Aorta (tissue), 5 donors: ENCODE measurements at places on chromosomes 13 and 19. TPM values are rescaled to one million over a fixed set of nuclear protein-coding genes. Genes with fewer than 3 reads are reported as not detected.
A peak's percentile ranks its signal among the peaks of the same experiment; 100 is the strongest.

DNA sequence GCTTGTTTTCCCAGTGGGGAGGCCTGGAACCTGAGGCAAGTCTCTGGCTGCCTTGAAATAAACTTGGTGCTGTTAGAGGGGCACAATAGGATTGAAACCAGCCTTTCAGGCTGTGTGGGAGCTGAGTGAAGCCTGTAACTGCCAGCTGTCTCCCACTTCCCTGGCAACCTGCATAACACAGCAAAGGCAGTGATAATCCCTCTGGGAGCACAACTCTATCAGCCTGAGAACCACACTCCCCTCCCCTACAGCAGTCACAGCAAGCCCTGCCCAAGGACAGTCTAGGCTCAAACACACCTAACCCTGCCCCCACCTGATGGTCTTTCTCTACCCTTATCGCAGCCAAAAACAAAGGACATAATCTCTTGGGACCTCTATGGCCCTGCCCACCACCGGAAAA lies 683.8 kb upstream of the ATXN8OS start:
- DNase-seq = no peak
- no peaks in the 10 kb centered on the region for H3K36me3 ChIP-seq
- no peaks in the 10 kb centered on the region for H3K27me3 ChIP-seq
- H3K27ac ChIP-seq = no peak overlapping the region
- no peak overlapping the region for H3K4me3 ChIP-seq
- no peaks in the 10 kb centered on the region for H3K4me1 ChIP-seq

GRCh38 chr13:79455331-79455730 lies 25.6 kb upstream of the NDFIP2 start:
- H3K4me3 ChIP-seq = no peak overlapping the region
- no peaks in the 10 kb centered on the region for H3K27me3 ChIP-seq
- DNase-seq = no peak
- H3K27ac ChIP-seq = no peak overlapping the region
- no peaks in the 10 kb centered on the region for H3K4me1 ChIP-seq

GRCh38 chr13:44004878-44005277 lies 125.2 kb downstream of the LACC1 start:
- H3K27ac ChIP-seq = no peak overlapping the region
- H3K4me1 ChIP-seq = no peaks in the 10 kb centered on the region
- H3K27me3 ChIP-seq = no peaks in the 10 kb centered on the region
- H3K4me3 ChIP-seq = no peak overlapping the region
- H3K36me3 ChIP-seq = no peaks in the 10 kb centered on the region
- no peak for DNase-seq

DNA sequence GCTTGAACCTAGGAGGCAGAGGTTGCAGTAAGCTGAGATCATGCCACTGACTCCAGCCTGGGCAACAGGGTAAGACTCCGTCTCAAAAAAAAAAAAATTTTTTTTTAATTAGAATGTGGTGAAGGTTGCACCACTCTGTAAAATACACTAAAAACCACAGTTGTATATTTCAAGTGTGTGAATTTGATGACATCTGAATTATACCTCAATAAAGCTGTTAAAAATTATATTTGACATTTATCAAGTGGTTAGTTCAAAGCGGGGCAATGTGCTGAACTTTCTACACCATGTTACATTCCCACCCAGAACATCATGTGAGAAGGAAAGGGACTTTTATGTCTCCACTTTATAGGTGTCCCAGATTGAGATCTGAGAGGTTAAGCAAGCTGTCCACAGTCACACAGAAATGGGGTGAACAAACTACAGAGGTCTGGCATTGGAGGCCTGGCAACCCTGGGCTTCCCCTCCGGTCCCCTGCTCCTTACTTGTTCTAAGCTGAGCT lies 5.9 kb upstream of the S1PR5 start:
- no peaks in the 10 kb centered on the region for H3K36me3 ChIP-seq
- DNase-seq = no peak
- H3K27me3 ChIP-seq = no peaks in the 10 kb centered on the region
- no peaks in the 10 kb centered on the region for H3K4me1 ChIP-seq
- H3K27ac ChIP-seq = no peak overlapping the region

DNA sequence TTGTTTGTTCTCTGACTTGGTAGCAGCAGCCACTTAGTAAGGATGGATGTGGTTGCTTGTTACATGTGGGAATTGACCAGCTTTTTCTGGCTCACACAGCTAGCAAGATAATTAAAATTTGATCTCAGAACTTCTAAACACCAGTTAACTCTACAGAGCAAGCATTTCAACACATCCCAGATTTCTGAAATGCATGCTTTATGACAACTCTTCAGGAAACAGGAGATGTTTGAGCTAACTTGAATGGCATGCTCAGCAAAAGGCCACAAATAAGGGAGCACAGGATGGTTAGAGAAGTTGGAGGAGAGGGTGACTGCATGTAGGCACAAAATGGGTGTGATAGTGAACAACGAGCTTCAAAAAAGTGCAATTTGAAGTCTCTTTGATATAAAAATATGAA lies 167.1 kb upstream of the SPRY2 start:
- no peak for DNase-seq
- no peak overlapping the region for H3K4me3 ChIP-seq
- no peaks in the 10 kb centered on the region for H3K4me1 ChIP-seq

GRCh38 chr13:94598281-94598680 lies 2.3 kb upstream of the TGDS start:
- H3K4me1 ChIP-seq = peaks cover 9% of the 10 kb centered on the region
- H3K27me3 ChIP-seq = no peaks in the 10 kb centered on the region
- no peak overlapping the region for H3K4me3 ChIP-seq
- DNase-seq = no peak
- no peaks in the 10 kb centered on the region for H3K36me3 ChIP-seq

DNA sequence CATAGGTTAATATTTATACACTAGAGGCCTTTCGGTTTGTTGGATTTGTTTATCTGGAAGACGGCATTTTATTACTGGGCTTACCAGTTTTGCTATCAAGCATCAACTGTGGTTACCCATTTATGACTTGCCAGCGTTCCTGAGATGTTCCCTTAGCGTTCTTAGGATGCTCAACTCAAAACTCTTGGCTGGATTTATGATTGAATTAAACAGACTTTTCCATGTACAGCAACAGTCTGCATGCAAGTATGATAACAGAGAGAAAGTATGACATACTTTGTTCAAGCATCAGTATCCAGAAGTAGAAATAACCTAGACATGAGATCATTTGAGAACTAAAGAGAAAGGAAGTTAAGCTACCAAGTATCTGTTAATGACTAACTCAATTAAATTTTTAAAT lies 29.9 kb upstream of the RNF113B start:
- no peaks in the 10 kb centered on the region for H3K27me3 ChIP-seq
- H3K36me3 ChIP-seq = no peaks in the 10 kb centered on the region
- no peak for DNase-seq
- no peak overlapping the region for H3K4me3 ChIP-seq

GRCh38 chr13:31011901-31012654 lies 79.6 kb downstream of the TEX26 start:
- H3K4me1 ChIP-seq = no peaks in the 10 kb centered on the region
- no peak for DNase-seq
- H3K27me3 ChIP-seq = no peaks in the 10 kb centered on the region
- H3K36me3 ChIP-seq = no peaks in the 10 kb centered on the region
- H3K4me3 ChIP-seq = no peak overlapping the region
- no peak overlapping the region for H3K27ac ChIP-seq

- peak within 1 kb of the TSS; percentile 10 for H3K4me3 ChIP-seq
- H3K27ac ChIP-seq = no peak within 1 kb of the TSS
- DNase-seq = no peak
- H3K27me3 ChIP-seq = no peaks in the 10 kb centered on the region
- no peaks in the 10 kb centered on the region for H3K36me3 ChIP-seq
Measured at GRCh38 chr19:18612772-18613588, at the start of gene TMEM59L. Gene TMEM59L, plus strand, starts transcription at chr19:18612870. Its CDS starts 89 bp downstream, at chr19:18612959.

DNA sequence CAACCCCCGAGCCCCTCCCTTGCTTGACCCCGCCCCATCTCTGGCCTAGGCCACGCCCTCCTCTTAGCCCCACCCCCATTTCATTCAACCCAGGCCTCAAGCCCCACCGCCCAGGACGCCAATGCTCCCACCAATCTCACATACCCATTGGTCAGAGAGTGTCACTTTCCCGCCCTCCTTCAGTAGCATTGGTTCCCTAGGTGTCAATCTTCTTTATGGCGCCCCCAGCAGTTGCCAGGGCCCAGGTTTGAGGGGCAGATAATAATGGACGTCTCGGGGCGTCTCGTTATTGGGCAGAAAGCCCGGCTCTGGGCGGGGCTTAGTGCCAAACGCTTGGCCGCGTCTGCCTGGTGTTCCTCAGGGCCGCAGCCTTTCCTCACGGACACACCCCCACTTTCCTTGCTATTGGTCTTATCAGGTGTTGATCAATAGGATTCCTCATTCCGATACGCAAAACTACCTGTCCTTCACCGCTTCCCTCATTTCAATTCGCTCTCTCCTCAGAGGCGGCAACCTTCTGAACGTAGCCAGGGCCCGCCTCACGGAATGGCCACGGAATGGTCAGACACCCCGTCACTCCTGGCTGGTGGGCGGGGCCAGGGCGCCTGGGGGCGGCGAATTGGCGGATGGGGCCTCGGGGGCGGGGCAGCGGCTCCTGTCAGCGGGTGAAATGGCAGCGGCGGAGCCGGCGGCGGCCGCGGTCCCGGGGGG lies at the start of gene EVI5L:
EVI5L (plus strand) TSS at position 658 of the 711 bp plus-strand sequence. CDS start 16,325 bp downstream, outside the sequence.
- peak; percentile 99 for DNase-seq
- H3K4me3 ChIP-seq = peak within 1 kb of the TSS; percentile 70
- H3K36me3 ChIP-seq = no peaks in the 10 kb centered on the region

DNA sequence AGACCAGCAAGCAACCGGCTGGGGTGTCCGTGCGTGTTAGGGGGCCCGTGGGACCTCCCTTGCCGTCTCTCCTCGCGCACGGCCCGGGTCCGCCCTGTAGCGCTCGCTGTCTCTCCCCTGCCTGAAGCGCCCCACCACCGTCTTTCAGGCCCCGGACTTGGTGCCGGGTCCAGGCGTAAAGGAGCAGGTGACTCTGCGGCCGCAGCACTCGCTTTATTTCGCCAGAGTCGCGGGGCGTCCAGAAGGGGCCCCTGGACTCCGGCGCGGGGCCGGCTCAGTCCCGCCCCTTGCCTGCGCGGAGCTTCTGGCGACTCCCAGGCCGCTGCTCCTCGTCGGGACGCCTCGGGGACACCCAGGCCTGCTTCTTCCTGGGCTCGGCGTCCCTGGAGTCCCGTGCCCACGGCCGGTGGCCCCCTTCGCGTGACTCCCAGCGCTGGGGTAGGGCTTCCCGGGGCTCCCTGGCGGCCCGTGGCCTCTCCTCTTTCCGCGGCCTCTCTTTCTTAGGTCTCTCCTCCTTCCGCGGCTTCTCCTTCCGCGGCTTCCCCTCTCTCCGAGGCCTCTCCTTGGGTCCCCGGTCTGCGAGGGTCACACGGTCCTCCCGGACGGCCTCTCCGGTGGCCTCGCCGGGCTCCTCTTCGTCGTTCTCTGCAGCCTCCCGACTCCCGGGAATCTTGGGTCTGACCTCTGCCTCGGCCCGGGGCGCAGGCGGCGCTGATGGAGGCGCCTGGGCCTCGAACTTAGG lies 3.1 kb downstream of the AMH start:
- peaks cover 1% of the 10 kb centered on the region for H3K36me3 ChIP-seq
- H3K27ac ChIP-seq = no peak overlapping the region
- no peaks in the 10 kb centered on the region for H3K27me3 ChIP-seq
- no peak overlapping the region for H3K4me3 ChIP-seq
- H3K4me1 ChIP-seq = no peaks in the 10 kb centered on the region
- DNase-seq = no peak

- no peaks in the 10 kb centered on the region for H3K4me1 ChIP-seq
- no peaks in the 10 kb centered on the region for H3K36me3 ChIP-seq
- no peak overlapping the region for H3K27ac ChIP-seq
- no peak overlapping the region for H3K4me3 ChIP-seq
- H3K27me3 ChIP-seq = no peaks in the 10 kb centered on the region
Measured at GRCh38 chr13:111516712-111517640, 196.5 kb downstream of the TEX29 start.

GRCh38 chr13:50999641-51000040 lies 90.0 kb downstream of the RNASEH2B start:
- H3K27me3 ChIP-seq = no peaks in the 10 kb centered on the region
- no peaks in the 10 kb centered on the region for H3K4me1 ChIP-seq
- no peak overlapping the region for H3K4me3 ChIP-seq
- H3K27ac ChIP-seq = no peak overlapping the region

- H3K36me3 ChIP-seq = no peaks in the 10 kb centered on the region
- H3K4me1 ChIP-seq = peaks cover 7% of the 10 kb centered on the region
- peak overlapping the region; percentile 56 for H3K27ac ChIP-seq
- H3K27me3 ChIP-seq = no peaks in the 10 kb centered on the region
Measured at GRCh38 chr13:44930963-44931623, 58.2 kb downstream of the NUFIP1 start.

DNA sequence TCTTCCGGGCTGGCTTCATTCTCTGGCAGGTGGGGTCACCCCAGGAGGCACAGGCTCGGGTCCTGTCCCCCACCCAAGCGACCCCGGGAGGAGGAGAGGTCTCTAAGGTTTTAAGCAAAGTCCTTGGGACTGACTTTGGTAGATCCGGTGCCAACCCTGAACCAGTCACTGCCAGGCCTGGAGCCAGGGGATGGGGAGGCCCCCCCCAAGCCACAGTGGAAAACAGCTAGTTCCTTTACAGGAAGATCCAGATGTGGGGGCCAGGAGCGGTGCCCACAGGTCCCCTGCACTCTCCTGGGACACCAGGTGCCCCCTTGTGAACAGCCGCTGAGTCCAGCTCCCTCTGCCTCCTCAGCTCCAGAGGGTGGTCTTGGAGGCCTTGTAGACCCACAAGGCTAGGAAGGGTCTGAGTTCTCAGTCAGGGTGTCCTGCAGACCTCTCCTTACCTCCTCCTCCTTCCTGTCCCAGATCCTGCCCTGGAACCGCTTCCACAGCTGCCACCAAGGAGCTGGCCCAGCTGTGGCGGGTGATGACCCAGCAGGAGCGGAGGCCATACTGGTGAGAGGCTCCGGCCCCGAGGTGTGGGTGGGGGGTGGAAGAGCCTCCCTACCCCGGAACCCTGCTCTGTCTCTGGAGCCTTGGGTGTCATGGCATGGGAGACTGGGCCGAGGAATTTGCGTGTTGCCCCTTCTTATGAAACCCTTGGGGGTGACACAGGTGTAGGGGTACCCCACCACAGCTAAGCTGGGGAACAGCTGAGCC lies 6.0 kb downstream of the SIX5 start:
- H3K4me3 ChIP-seq = no peak overlapping the region
- H3K4me1 ChIP-seq = no peaks in the 10 kb centered on the region
- no peaks in the 10 kb centered on the region for H3K36me3 ChIP-seq

- no peak for DNase-seq
- no peaks in the 10 kb centered on the region for H3K4me1 ChIP-seq
- no peak overlapping the region for H3K27ac ChIP-seq
- no peak overlapping the region for H3K4me3 ChIP-seq
- no peaks in the 10 kb centered on the region for H3K36me3 ChIP-seq
- H3K27me3 ChIP-seq = no peaks in the 10 kb centered on the region
Measured at GRCh38 chr13:86445206-86445605, 646.0 kb upstream of the SLITRK6 start.

GRCh38 chr13:43156916-43157315 lies 133.5 kb downstream of the DNAJC15 start:
- H3K27me3 ChIP-seq = no peaks in the 10 kb centered on the region
- DNase-seq = no peak
- no peak overlapping the region for H3K27ac ChIP-seq
- no peaks in the 10 kb centered on the region for H3K36me3 ChIP-seq
- no peaks in the 10 kb centered on the region for H3K4me1 ChIP-seq

The ZNF548 gene
- total RNA-seq = 29.0 TPM

The INSR gene
- total RNA-seq = 67.0 TPM

The PSG2 gene
- total RNA-seq = not detected

The WDR87 gene
- not detected for total RNA-seq

The PAF1 gene
- total RNA-seq = 34.5 TPM

The GCDH gene
- total RNA-seq = 16.4 TPM

The ZNF729 gene
- total RNA-seq = not detected

The NDUFB7 gene
- 118 TPM for total RNA-seq
